ENCODE measurements at places on chromosomes 3 and 15.

DNA sequence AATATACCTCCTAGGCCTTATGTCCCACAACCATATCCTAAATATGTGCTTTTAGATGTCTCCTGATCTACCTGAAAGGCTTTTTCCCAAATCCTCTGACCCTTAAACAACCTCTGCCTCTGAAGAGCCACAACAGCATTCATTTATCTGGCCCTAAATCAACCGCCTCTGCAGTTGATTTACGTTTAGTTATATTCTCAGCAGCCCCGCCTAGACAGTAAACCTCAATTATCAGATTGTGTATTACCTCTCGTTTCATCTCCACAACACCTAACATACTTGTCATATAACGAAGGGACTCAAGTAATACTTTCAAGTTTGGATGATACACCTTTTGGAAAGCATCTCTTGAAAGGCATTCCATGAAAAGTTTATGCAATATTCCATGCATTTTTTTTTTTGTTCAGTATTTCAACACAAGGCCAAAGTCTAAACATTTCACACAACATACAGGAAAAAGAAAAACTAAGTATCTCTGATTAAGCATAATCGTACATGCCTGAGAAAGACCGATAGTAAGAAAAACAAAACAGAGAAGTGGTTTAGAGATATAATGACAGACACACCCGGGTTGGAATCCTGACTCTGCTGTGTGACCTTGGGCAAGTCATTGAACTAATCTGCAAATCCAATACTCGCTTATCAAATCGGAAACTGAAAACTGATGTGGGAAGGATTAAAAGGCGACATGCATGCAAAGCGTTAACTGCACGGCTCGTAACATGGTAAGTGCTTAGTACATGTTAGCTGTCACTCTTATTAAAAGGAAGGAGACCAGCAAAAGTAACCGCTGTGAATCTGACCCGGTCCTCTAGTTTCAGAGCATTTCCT lies 778 bp downstream of the CRBN start:
- no peak for DNase-seq

- no peak for DNase-seq
These were observed 26.7 kb downstream of the PIK3CA start for GRCh38 chr3:179174898-179175297.

DNA sequence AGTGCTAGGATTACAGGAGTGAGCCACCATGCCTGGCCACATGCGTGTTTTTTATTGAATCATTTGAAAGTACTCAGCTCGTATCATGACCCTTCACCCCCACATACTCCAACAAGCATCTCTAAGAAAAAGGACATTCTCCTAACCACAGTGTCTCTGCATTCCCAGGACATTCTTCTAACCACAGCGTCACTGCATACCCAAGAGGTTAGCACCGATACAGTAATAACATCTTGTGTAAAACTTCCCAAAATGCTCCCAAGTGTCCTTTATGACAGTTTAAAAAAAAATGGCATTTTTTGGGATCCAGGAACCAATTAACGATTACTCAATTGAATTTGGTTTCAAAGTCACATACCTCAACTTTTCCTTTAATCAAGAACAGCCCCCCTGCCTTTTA lies 39.6 kb downstream of the FLNB start:
- DNase-seq, result no peak

DNA sequence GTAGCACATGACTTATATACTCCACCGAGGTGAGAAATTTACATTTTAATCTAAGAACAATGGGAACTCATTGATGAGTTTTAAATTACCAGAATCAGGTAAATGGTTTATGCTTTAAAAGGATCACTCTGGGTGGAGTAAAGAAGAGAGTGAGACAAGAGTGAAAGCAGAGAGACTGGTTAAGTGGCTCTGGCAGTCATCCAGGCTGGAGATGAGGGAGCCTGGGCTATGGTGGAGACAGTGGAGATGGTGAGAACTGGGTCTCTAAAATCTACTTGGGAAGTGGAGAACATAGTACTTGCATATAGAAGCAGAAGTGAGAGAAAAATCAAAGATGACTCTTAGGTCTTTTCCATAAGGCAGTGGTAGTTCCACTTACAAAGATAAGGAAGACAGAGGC lies 37.1 kb upstream of the SLC25A36 start:
- DNase-seq, result no peak

DNA sequence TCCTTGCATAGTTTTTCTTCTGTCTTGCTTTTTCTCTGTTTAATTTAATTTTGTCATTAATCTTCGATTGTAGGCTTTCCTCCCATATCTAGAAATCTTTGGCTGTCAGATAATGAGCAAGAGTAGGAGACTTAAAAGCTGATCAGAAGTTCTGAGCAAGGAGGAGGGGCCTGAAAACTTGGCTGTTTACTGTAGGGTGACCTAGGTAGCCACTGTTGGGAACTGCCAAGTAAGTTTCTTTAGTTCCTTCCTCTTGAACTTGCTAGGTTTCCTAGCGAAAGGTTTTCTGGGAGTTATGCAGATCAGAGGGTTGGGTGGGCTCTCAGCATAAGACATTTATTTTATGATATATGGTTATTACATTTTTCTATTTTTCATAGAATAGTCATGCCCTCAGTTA lies 14.5 kb downstream of the ALPK3 start:
- no peak for DNase-seq

DNA sequence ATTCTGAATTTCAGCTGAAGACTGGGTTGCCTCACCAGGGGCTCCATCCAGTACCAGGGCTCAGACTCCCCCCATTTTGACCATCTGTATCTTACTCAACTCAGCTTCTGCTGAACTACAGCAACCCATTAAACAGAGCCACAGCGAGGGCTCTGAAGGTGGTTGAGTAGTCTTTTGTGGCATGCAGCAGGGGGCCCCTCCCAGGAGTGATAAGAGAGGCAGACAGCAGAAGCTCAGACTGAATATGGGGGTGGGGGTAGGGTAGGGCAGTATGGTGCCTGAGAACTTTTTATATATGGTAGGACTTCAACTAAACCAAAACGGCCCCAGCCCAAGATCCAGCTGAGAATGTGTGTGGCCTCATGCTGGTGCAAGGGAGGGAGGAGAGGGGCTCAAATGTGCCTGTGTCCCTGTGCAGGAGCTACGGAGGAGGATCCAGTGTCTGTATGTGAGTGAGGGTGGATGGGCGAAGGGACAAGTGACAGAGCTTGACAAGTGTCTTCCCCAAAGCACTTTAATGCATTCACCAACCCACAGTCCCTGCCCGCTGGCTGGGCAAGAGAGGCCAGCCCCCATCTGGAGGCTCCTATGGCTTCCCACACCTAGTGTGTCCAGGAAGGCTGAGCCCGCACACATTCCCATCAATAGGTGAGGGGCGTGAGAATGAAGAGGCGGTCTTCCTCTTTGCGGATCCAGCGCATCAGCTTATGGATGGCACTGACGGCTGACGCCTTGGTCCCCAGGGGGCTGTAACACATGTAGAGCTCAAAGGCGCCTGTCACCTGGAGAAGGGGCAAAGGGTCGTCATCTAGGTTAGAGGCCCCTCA lies 4.9 kb upstream of the MST1R start:
- DNase-seq, result no peak

GRCh38 chr3:165800970-165801369 lies 36.3 kb downstream of the BCHE start:
- DNase-seq, result no peak

GRCh38 chr3:24518990-24519367 lies 24.3 kb upstream of the THRB start:
- DNase-seq, result no peak

Data from cortex of kidney (tissue), 1 donor.